ENCODE measurements at places on chromosomes 3 and 15.

DNA sequence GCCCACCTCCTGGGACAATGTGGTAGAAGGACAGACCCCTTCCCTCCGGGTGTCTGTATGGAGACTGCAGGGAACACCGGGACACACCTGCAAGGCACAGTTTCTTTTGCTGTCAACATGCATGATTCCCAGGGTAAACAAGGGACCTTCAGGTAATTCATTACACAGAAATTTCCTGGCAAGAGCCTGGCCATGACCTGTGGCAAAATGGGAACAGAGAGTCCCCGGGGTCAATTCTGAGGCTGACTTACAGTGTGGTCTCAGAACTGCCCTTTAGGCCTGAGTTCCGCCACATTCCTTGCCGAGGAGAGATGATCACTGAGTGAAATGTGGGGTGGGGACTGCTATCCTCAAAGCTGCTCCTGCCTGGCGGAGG, 6.3 kb downstream of the STARD5 start:
- no peak for DNase-seq

DNA sequence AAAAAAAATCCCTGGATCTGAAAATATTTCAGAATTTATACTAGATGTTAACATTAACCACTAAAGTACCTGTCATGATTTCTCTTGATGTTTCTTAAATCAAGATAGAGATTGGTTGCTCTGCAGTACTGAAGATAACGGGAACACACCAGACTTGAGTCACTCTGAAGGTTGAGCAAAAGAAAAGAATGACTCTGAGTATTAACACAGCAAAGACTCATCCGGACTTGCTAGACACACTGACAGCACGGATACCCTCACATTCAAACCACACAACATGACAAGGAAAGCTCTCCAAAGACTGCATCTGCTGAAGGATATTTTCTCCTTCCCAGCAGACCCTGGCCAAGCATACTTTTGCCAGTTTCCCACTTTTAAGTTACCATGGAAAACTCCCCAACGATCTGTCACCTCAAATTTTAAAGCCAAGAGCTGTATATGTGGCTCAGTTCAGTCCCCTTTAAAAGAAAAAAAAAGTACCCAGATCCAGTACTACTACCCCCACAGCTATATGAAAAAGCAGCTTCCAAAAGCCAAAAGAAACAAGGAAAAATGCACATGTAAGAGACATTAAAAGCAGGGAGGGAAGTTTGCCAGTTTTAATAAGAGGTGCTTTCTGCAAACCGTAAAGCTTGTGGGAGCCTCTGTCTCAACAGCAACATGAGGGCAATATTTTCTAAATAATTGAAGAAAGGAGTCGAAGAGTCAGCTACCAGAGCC, 8.3 kb downstream of the EOGT start:
- DNase-seq, result no peak

- no peak for DNase-seq
Observed at GRCh38 chr3:185924375-185924774, 13.4 kb downstream of the TRA2B start.

DNA sequence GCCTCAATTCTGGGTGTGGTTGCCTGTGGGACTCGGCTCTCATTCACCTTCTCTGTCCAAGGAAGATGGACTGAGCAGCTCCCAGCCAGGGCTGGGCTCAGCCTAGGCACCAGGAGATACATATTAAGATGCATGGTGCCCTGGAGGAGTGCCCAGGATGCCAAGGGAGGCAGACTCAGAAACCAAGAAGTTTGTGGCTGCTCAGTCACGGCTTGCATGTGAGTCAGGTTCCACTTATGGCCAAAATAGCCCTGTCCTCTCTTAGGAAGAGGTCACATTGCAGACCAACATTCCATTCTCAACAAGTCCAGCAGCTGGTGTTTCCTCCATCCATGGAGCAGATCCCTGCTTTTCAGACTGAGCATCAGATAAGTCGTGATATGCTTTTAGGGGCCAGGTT, 21.8 kb downstream of the CDCP1 start:
- no peak for DNase-seq

GRCh38 chr3:34132069-34132692, 333.8 kb downstream of the PDCD6IP start:
- no peak for DNase-seq

GRCh38 chr15:60720493-60721256, 241.7 kb upstream of the ICE2 start:
- DNase-seq, result no peak

DNA sequence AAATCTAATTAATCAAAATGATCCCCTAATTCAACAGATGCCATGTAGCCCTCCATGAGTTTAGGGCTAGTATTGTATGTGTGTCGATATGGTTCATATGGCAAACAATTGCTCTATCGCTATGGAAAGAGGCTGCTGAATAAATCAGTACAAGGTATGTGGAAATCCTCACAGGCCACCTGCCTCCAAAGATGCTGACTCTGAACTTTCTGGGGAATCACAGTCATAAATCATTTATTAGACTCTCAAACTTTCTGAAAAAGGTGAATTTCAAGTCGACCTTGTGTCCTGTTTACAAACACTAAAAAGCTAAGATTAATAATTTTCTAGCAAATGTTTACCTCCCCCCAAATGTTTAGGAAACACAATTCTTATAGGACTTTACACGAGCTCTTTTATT, 462.6 kb downstream of the GABRG3 start:
- no peak for DNase-seq

- no peak for DNase-seq
Observed at GRCh38 chr3:118075873-118076272, 958.8 kb downstream of the IGSF11 start.

GRCh38 chr3:99551520-99551919, 86.9 kb upstream of the COL8A1 start:
- no peak for DNase-seq

DNA sequence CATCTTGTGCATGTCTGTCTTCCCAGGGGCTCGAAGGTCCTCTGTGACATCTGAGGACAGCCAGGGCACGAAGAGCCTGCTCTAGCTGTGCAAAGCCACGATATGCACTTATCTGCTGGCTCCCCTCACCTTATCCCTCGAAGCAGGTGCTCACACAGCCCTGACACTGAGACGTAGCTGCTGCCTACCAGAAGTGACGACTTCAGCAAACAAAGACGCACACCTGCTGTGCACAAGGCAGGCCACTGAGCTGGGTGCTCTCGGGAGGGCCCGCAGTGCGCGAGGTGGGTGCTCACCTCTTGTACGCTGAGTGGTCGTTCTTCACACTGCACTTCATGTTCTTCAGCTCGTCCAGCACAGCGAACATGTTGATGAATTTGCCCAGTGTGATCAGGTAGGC, 37.3 kb downstream of the CYFIP1 start:
- DNase-seq, result no peak
